Suprapubic skin (tissue), 4 donors: ENCODE measurements at places on chromosomes 5 and 9. TPM values are rescaled to one million over a fixed set of nuclear protein-coding genes. Genes with fewer than 3 reads are reported as not detected.

- no peak for DNase-seq
Observed at GRCh38 chr9:12889402-12890106, 114.7 kb downstream of the LURAP1L start.

GRCh38 chr9:82588301-82589180, 474.4 kb downstream of the RASEF start:
- DNase-seq, result no peak

DNA sequence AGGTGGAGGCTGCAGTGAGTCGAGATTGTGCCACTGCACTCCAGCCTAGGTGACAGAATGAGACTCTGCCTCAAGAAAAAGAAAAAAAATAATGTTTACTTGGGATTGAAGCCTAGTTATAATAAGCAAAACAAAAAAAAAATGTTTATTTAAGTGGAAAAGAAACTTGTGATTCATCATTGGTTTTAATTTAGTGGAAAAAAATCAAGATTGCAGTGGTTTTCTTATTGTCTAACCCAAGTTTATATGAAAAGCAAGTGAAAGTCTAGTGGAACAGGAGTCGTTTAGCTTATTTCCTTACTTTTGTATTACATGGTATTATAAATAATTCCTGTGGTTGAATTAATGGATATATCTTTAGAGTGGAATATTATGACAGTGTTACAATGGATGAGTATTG, 8.4 kb downstream of the CNOT8 start:
- no peak for DNase-seq

- no peak for DNase-seq
Observed at GRCh38 chr5:95595289-95595931, 24.5 kb upstream of the GPR150 start.

DNA sequence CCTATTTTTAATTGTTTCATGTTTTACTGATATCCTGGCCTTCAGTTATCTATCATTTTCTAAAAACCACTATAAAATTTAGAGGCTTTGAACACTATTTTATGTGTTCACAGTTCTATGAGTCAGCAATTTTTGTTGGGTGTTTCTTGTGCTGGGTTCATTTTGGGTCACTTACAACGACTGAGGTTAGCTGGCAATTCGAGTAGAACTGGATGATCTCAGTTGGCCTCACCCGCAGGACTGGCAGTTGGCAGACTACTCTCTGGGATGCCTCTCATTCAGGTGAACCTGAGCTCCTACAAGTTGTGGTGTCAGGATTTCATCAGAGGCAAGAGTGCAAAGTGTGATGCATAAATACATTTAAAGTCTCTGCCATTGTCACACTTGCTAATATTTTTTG, 151.0 kb upstream of the PAPPA start:
- DNase-seq, result no peak

DNA sequence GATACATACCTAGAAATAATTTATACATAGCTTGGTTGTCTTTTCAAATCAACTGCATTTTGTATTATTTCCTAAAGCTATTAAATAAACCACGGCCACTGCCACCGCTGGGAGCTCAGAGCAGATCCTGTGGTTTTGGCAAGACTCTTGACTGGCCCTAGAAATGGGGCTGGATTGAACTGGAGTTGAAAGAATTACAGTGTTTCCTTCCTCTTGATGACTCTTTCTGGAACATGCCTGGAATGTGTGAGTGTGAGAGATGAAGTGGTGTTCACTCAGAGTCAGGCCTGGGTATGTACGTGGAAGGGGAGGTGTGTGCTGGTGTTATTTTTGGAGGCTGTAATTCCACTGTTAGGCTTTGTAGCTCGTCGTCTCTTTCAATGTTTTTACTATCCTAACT, 45.9 kb downstream of the TEK start:
- no peak for DNase-seq

GRCh38 chr5:177372034-177372896, 12.0 kb upstream of the SLC34A1 start:
- no peak for DNase-seq

GRCh38 chr5:4857761-4858160, 282.4 kb upstream of the ADAMTS16 start:
- no peak for DNase-seq

DNA sequence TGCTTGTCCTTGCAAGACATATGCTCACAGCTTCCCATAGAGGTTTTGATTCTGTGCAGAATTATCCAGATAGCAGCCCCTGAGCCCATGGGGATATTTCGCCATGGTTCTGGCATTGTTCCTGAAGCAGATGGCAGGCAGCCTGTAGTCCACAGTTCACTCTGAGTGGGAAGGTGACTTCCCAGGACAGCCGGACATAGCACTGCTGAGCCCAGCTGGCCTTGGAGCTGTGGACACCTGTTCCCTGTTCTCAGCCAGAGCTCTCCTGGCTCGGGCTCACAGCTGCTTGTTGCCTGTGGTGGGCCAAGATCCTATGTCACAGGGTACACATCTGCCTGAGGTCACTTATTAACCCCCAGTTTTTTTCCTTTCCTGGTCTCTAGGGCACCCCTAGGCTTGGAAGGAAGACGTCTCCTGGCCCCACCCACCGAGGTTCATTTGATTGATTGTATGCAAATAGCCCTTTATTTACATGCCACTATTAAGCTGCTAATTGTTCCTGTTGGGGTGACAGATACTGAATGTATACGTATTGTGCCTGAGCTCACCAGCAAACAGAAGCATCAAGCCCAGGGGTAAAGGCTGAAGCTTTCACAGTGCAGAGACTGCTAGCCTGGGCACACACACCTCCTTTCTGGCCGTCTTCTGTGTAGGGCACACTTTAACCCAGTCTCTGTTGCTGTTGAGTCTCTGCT, 96.6 kb upstream of the DMRT1 start:
- DNase-seq, result no peak

- no peak for DNase-seq
Observed at GRCh38 chr5:41681840-41682239, 171.4 kb upstream of the PLCXD3 start.

- no peak for DNase-seq
Observed at GRCh38 chr9:135320943-135321342, 158.6 kb upstream of the PPP1R26 start.

DNA sequence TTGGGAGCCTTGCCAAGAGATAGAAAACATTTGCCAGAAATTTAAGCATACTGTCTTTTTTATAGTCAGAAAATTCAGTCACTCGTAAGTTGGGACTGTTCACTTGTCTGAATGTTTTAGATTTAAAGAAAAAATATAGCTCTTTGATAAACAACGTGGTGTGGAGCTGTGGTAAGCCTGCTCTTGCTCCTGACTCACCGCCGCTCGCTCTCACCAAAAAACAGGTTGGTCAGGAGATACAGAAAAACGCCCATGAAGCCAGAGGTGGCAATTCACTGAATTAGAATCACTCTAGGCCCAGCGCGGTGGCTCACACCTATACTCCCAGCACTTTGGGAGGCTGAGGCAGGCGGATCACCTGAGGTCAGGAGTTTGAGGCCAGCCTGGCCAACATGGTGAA, 6.2 kb downstream of the LNPEP start:
- no peak for DNase-seq

GRCh38 chr9:17017931-17018491, 116.8 kb upstream of the CNTLN start:
- DNase-seq, result peak; percentile 66

GRCh38 chr5:108620516-108620915, 127.2 kb upstream of the FER start:
- no peak for DNase-seq

DNA sequence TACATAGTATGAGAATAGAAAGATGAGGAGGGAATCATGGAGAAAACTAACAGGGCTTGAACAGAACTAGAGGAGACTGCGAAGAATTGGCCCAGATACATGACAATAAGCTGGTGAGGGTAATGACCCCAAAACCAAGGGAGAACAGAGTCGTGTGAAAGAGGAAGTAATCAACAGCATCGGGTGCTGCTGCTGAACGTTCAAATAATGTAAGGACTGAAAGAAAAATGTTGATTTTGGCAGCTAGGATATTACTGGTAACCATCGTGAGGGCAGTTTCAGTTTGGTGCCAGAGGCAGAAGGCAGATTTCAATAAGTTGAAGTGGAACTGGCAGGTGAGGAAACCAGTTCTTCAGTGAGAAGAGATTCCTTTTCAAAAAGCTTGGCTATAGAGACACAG, 66.8 kb upstream of the SMC2 start:
- DNase-seq, result no peak

DNA sequence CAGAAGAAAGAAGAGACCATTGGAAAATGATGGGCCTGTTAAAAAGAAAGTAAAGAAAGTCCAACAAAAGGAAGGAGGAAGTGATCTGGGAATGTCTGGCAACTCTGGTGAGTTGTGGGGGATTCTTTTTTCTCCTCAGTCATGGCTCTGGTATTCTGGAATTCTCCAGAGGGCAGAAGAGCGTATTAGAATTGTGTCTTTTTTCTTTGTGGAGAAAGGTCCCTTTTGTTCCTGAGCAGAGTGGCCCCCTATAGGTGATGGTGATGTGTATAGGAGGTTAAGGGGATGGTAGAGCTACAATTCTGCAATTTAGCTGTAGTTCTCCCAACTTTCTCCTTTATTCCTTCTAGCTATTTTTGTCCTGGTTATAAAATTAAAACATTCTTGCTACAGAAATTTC, 1.6 kb upstream of the DHFR start:
- no peak for DNase-seq

GRCh38 chr9:136372561-136373299, 739 bp downstream of the CARD9 start:
- DNase-seq, result no peak

DNA sequence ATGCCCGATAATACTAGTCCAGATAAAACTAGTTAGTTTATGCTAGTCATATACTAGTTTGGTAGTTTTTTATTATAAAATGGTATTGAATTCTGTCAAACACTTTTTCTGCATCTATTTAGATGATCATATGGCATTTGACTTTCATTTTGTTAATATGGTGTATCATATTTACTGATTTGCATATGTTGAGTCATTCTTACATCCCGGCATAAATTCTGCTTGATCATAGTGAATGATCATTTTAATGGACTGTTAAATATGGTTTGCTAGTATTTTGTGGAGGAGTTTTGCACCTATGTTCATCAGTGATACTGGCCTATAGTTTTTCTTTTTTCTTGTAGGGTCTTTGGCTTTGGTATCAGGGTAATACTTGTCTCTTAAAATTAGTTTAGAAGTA, 365.6 kb downstream of the TAF11L14 start:
- DNase-seq, result no peak

DNA sequence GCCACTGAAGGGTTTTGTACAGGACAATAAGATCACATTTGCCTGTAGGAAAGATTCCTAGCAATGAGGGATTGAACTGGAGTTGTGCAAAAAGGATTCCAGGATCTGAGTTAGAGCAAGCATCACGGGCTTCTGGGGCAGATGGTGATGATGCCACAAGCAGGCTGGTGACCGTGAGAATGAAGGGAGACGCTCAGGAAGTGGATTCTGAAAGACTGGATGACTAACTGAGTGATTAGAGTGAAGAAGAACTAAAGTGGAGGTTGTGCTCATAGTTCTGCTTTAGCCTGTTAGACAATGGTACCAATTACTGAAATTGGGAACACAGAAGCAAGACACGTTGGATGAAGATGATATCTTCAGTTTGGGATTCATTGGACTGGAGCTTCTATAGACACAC, 168.2 kb downstream of the CD180 start:
- no peak for DNase-seq

- no peak for DNase-seq
Observed at GRCh38 chr5:74294231-74294705, 346.3 kb downstream of the ENC1 start.

- no peak for DNase-seq
Observed at GRCh38 chr9:107212613-107213012, 70.5 kb upstream of the RAD23B start.

DNA sequence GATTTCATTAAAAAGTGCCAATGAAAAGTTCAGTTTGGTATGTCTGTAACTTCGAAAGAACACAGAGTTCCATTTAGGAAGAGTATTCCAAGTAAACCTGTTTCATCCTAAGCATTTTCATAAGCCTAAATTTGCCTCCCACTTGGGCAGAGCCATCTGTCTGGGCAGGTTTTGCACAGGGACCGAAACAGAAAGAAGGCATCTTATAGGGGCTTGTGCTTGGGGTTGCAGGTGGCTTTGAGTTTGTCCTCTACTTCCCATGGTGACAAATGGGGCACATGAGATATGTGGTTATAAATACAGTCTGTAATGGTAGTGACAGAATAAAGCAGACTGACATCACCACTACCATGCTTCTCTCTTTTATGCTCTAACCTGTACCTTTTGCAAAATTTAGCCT, 63.7 kb downstream of the MCTP1 start:
- no peak for DNase-seq

DNA sequence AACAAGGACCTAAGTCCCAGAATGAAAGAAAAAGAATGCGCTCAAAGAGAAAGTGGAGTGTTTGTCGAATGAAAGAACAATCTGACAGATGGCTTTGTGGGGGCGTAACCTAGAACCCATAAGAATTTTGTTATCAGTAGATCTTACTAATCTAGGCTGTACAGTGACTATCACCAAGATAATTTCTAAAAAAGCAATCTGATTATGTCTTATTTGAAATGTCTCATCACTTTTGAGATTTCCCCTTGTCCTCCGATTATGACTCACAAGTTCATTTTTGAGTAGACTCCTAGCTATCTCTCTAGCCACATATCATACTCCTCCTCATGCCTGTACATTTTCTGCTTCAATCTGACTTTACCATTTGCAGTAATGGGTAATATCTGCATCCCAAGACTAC, 135.6 kb upstream of the SMARCA2 start:
- DNase-seq, result no peak

DNA sequence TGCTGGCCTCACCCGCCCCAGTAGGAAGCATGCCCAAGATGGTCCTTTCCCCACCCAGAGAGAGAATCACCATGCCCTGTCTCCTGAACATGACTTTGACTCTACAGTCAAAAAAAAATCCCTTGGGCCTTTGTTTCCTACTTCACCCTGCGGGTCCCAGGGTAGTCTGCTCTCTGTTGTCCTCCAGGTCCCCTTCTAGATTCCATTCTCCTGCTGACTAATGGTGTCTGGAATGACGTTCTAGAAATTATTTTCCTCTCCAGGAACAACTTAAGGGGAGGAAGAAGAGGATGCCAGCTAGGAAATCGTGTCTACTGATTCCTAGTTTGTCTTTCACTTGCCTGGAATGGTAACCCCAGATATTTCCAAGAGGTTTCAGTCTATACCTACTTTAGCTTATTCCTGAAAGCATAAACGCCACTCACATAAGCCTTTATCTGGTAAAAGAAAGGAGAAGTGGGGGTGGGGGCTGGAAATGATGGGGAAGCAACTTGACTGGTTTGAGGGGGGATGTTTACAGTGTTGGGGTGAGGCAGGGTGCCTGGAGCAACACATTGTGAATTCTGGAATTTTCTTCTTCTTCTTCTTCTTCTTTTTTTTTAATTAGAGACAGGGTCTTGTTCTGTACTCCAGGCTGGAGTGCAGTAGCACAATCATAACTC, 93.9 kb downstream of the SNX18 start:
- no peak for DNase-seq

GRCh38 chr5:115179394-115180164, 9.9 kb upstream of the TRIM36 start:
- DNase-seq, result no peak

The FAM151B gene
- 0.56 TPM for total RNA-seq

The GNA14 gene
- total RNA-seq, result 3.6 TPM

The SLC6A18 gene
- not detected for total RNA-seq

The RLN1 gene
- total RNA-seq, result not detected

The DAB2IP gene
- total RNA-seq, result 48.7 TPM

The VPS13A gene
- 125 TPM for total RNA-seq

The TTF1 gene
- 7.7 TPM for total RNA-seq

The CNTFR gene
- total RNA-seq, result 5.0 TPM

The CDHR2 gene
- 0.23 TPM for total RNA-seq

The TMEM215 gene
- not detected for total RNA-seq

The EIF4E1B gene
- not detected for total RNA-seq
